Hematopoietic multipotent progenitor cell treated with erythropoietin and hydrocortisone succinate and interleukin-3 and kit ligand, for 4 days (in vitro differentiated cells): ENCODE measurements at places on chromosomes 7 and 10.

GRCh38 chr10:100747456-100748230 lies 2.3 kb downstream of the PAX2 start:
- DNase-seq: no peak

- DNase-seq: no peak
These were observed 1.1 kb downstream of the RASSF4 start for GRCh38 chr10:44960482-44961229.

GRCh38 chr7:155884225-155885166 lies 72.2 kb upstream of the SHH start:
- no peak for DNase-seq

DNA sequence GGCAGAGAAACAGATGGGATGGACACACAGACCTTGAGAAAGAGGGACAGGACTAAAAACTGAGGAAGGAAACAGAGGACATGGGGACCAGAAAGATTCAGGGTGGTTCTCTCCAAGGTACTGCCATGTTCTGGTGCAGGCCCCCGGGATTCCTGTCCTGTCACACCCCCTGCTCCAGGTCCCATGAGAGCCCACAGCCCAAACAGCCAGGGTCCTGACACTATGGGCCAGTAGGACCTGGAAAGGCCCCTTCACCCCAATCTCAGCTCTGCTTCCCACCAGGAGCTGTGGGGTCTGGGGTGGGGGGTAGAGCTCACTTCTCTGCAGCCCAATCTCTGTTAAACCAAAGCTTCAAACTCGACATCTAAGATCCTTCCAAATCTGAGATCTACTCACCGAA lies 21.2 kb downstream of the PDIA4 start:
- no peak for DNase-seq

DNA sequence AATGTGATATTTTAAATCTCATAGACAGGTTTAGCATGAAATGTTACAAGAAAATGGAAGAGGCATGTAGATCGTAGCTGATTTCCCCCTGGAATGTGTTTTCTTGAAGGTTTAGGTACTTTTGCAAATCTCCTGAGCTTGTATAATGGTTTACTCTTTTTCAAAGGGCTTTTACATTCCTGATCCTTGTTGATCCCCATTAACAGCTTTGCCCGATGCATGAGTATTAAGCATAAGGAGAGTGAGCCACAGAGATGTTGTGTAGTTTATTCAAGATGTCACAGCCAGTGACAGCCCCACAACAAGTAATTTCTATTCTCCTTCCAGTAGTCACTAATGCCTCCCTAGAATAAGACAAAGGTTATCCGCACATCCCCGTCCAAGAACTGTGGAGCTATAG lies 103.7 kb downstream of the SKIDA1 start:
- no peak for DNase-seq

GRCh38 chr10:45379891-45380540 lies 6.0 kb downstream of the ALOX5 start:
- peak; percentile 82 for DNase-seq

- no peak for DNase-seq
These were observed 139.6 kb downstream of the TSPAN12 start for GRCh38 chr7:120718361-120718760.

DNA sequence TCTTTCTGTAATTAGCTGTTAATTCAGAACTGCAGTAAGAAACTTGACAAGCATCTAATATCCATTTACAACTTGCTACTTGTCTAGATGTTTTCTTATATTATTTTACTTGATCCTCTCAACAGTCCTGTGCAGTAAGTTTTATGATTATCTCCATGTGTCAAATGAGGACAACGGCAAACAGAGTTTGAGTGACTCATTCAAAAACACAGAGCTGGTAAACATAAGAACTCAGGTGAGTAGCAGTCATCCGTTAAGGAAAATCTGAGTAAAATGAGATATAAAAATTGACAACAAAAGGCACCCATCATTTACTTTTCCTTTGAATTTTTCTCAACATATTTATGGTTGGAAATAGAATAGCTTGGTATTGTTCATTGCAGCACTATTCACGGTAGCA lies 19.0 kb upstream of the TARP start:
- no peak for DNase-seq

DNA sequence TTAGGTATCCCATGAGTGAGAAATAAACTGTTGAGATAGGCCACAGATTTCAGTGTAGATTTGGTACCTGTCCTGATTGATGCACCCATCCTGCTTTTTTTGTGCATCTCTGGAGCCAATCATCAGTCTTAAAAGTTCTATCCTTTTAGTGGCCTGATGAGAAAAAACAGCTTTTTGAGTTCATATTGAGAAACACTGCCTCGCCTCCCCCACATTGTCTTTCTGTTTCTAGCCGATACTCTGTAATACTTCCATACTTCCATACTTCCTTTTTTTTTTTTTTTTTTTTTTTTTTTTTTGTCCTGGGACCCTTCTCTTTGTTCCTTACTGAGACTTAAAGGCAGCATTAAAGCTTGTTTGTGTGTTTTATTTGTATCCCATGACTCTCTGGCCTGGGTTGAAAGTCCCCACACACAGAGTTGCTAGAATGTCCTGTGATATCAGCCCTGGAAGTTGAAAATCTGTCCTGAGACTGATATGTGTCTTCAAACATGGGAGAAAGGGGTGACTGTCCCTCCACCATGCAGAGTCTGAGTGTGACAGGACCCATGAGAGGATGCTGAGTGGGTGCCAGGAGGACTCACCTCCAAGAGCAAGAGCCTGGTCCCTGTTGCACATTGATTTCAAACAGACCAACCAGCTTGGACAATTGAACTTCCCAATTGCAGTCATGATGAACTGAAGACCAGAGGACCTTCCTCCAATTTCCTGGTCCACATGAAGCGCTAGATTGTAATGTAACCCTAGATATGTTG lies 5.7 kb downstream of the ZNF22 start:
- DNase-seq: no peak

GRCh38 chr10:22699976-22700375 lies 14.4 kb downstream of the PIP4K2A start:
- DNase-seq: no peak

GRCh38 chr7:51242881-51243518 lies 73.6 kb downstream of the COBL start:
- no peak for DNase-seq

- no peak for DNase-seq
These were observed 150.2 kb upstream of the LRRN3 start for GRCh38 chr7:110940756-110941155.

DNA sequence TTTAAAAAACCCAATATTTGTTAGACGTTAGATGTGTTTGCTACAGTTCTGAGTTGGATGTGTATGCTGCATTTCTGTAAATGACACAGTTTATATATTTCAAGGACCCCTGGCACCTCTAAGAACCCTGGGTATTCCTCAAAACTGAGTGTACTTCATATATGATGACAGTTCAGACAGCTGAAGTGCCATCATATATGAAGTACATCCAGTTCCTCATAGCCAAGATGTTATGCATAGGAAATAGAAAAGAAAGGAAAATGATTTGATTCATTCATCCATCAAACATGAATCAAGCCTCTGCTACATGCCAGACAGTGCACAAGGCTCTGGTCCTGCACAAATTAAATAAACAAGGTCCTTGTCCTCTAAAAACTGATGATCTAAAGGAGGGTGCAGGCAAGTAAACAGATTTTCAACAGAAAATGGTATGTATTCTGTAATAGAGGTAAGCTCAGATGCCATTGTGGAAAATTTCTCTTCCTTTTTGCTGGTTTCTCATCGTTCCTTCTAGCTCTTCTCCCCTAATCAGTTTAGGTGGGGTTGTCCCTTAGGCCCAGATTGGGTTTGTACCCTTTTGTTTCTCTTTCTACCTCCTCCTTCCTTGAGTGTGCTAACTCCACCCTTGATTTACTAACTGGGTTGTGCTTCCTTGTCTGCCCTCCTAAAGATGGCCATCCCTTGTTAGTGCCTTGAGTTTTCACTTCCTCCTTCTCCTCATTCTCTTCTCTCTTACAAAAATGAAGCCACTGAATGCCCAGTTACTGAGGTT lies 25.3 kb upstream of the SMIM30 start:
- peak; percentile 25 for DNase-seq

- DNase-seq: peak; percentile 35
These were observed 132.1 kb downstream of the KLF6 start for GRCh38 chr10:3652886-3653285.

DNA sequence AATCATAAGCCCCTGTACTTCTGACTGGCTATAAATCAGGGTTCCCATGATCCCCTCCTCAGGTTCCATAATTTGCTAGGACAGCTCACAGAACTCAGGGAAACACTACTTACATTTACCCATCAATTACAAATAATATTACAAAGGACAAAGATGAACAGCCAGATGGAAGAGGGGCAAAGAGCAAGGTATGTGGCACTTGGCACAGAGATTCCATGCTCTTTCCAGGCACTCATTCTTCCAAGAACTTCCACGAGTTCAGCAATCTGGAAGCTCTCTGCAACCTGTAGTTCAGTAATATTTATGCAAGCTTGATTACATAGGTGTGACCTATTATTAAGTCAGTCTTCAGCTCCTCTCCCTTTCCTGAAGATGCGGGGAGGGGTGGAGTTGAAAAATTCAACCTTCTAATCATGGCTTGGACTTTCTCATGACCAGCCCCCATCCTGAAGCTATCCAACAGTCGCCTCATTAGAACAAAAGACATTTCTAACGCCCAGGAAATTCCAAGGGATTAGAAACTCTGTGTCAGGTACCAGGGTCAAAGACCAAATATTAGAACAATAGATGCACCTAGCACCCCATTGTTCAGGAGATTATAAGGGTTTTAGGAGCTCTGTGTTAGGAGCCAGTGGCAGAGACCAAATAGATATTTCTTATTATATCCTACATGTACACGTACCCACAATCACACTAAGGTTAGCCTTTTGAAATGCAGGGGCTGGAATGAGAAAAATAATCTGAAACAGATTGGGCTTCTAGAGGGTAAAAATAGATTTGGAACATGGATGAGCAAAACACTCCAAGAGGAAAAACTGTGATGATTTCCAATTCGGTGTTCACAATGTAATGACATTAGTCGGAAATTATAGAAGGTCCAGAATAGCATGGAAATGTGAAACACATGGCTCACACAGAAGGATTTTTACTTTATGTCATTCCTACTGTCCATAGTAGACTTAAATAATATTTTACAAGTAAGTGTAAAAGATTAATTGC lies 7.0 kb downstream of the ANKMY2 start:
- no peak for DNase-seq

- peak; percentile 4 for DNase-seq
These were observed 76.1 kb downstream of the BICC1 start for GRCh38 chr10:58588673-58589265.

- DNase-seq: peak; percentile 77
These were observed 96.6 kb downstream of the MKLN1 start for GRCh38 chr7:131424219-131424822.

GRCh38 chr10:71397296-71398212 lies 834 bp downstream of the CDH23 start:
- DNase-seq: no peak

GRCh38 chr10:13660551-13660920 lies 73.8 kb downstream of the PRPF18 start:
- no peak for DNase-seq

- DNase-seq: no peak
These were observed 44.4 kb downstream of the PFKFB3 start for GRCh38 chr10:6247041-6247712.

DNA sequence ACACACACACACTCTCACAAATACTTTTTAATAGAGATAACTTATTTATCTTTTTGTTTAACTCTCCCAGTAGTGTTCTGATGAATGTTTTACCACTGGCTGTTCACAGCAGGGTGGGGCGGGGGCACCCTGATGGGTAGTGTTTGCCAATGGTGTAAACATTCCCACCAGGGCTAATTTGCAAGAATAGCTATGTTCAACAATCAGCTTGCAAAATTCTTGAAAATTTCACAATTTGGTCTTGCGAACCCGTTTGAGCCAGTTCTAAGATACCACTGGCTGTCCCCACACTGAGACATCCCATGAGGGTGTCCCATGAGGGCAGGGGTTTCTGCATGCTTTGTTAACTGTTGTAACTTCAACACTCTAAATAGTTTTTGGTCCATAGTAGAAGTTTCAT lies 348.5 kb downstream of the CXCL12 start:
- DNase-seq: no peak

DNA sequence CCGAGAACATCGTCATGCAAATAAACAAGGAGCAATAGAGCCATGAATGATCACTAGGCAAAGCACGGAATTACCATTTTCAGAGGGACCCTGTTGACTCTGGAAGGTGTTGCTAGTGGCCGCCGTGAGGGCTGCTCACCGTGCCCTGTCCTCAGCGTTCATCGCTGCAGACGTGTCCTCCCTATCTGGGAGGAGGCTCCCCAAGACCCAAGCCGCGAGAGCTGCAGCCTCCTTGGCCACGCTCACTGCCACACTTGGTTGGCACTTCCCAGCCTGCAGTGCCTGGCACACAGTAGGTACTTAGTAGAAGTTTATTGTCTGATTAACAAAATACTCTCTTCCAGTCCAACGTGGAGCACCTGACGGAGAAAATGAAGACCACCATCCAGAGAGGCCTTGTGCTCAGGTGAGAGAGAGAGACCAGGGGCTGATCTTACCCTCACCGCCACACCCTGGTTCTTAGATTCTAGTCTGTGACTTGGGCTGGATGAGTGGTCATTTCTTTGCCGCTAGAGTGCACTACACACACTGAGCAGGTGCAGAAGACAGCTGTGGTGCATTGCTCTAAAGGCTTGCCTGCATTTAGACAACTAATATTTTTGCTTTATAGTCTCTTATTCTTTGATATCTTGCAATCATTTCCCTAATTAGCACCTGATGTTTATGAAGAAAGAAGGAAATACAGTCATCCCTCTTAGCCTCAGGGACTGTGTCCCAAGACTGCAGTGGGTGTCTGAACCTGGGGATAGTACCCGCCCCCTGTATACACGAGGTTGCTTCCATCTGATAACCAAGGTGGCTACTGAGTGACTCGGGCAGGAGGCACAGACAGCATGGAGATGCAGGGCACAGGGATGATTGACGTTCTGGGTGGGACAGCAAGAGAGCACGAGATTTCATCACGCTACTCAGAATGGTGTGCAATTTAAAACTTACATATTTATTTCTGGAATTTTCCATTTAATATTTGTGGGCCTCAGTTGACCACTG lies 40.3 kb downstream of the PITRM1 start:
- DNase-seq: no peak
